ENCODE measurements at places on chromosomes 7 and 10.

- peak; percentile 59 for DNase-seq
These were observed 11.9 kb upstream of the XPNPEP1 start for GRCh38 chr10:109934958-109935793.

- no peak for DNase-seq
These were observed 97.7 kb downstream of the RGS10 start for GRCh38 chr10:119444866-119445265.

DNA sequence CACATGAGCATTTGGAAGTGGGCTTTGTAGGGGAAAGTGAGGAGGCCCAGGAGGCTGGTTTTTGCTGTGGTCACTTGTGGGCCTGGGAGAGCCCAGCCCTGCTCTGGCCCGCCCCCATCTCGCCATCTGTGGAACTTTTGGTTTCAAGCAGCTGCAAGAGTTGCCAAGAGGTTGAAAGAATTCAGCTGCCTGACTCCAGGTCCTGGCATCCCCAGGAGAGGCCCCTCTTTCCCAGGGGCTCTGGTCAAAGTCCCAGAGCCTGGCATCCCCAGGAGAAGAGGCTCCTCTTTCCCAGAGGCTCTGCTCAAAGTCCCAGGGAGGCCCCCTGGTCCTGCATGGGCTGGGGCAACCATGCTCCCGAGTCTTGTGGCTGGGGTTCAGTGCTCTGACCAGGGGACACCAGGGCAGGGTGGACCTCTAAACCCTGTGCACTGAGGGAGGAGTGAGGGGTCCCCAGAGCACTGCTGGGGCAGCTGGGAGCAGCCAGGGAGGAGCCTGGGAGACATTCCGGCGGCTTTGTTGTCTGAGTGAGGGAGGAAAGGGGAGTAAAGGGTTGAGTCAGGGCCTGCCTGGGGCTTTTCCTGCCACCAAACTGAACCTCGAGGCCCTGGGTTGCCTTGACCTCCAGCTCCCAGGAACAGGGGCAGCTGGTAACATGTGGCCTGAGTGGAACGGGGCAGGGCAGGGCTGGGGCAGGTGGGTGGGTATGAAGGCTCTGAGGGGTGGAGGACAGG lies 27.7 kb upstream of the CSGALNACT2 start:
- DNase-seq: no peak

GRCh38 chr7:19620470-19620869 lies 88.4 kb downstream of the POLR1F start:
- DNase-seq: no peak

DNA sequence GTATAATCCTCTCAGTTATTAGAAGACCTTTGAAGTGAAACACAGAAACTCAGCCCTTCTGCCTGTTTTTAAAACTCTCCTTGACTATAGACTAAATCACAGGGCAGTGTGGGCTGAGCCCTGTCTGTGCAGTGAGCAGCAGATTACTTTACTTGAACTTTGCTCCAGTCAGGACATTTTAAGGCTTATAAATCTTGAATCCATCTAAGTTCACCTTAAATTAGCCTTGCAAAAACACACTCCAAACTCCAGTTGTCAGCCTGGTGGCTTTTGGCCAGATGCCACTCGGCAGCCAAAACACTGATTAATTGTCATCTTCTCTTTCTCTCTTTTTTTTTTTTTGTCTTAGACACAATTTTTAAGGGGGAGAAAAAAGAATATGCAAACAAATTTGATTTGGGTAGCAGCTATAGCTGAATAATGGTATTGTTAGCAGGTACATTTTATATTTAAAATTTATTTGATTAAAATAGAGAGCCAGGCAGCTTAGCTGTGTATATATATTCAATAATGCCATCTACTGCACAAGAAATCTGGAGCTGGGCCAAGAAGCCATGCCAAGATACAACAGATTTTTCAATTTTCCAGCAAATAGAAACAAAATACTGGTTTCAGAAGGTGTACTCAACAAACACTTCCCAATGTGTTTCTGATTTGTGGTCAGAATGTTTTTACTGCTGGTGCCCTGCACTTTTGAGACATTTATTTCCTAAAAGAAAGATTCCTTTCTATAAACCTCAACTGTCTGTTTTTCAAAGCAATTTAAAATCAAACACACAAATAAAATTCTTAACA lies 247.7 kb downstream of the TFEC start:
- no peak for DNase-seq

GRCh38 chr7:131080754-131081153 lies 246.9 kb upstream of the MKLN1 start:
- DNase-seq: no peak

GRCh38 chr10:110504111-110504735 lies 6.5 kb downstream of the DUSP5 start:
- no peak for DNase-seq

DNA sequence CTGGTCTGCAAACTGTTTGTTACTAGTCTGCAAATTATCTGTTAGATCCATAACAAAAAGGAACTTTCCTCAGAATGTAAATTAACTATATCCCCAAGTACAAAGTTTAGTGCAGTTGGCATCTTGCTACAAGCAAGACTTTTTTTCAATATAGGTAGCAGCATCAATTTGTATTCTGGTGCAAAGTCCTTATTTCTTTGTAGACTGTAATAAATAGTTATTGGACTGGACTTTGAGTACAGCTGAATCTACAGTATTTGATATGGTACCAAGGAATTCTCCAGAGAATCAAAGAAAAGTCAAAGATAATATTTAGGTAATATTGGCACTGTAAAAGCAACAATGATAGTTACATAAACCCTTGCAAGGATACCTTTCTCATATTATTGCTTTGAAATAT lies 89.6 kb downstream of the EXOC6 start:
- no peak for DNase-seq

- DNase-seq: peak; percentile 9
These were observed 19.9 kb downstream of the ADAP1 start for GRCh38 chr7:934469-935163.
